ENCODE measurements at places on chromosomes 7 and 10.

GRCh38 chr10:6052247-6053221 lies 9.6 kb downstream of the IL2RA start:
- DNase-seq: peak; percentile 60

DNA sequence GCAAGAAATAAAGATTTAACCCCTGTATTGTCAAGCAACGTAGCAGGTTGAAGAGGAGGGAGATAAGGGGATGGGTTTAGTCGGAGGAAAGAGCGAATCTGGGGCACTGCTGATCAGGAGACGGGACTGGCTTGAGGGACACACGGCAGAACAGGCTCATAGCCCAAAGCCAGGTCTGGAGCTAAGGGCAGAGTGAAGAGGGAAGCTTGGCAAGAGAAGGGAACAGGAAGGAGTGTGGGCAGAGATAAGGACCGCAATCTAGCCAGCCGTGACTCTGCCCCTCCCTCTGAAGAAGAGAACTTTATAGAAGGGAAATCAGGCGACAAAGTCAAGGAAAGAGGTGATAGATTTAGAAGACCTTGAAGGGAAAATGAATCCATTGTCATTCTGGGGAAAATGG lies 67.6 kb downstream of the CAV1 start:
- DNase-seq: no peak

DNA sequence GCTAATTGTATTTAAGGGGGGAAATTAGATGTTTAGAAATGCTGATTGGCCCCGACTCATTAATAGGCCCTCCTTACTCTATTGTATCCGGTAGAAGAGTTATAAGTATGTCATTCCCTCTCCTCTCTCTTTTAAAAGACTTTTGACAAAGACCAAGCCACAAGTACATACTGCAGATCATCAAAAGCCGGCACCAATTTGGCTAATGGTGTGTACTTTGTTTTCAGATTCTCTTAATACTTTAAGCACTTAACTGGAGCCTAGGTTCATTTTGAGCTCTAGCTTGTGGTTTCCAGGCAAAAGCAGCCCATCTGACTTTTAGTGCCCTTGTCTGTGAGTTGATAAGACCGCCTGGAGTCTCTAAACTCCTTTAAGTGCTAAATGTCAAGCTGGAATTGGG lies 210.0 kb upstream of the LYZL1 start:
- no peak for DNase-seq

DNA sequence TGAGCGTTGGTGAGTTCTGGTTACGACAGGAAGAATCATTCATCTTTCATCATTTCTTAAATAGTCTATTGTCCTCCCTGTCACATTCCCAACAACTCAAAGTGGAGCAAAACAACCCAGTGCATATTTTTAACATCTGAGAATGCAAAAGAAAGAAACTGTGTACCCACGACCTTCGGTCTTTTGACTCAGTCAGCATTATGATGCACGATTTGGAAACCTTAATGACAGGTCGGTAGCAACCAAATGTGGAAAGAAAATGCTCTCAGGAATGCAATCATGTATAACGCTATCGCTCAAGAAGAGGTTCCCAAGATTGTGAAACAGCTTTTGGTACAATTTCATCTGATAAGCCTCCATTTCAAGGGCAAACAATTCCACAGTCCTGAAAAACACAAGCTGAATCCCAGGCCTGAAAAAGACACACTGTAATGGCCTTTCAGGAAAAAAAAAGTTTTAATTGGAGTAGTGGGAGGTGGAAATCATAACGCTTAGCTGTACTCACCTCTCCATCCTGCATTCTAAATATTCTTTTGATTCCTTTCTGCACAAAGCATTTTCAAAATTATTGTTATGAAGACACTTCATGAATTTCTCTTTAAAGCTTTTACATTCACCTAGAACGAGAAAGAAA lies 2.6 kb downstream of the COX19 start:
- no peak for DNase-seq

- DNase-seq: no peak
Observed at GRCh38 chr7:155266440-155266839, 31.2 kb upstream of the INSIG1 start.

All from stimulated activated CD4-positive, alpha-beta T cell treated with anti-CD3 and anti-CD28 coated beads, TNF-alpha, amount 100 ng/mL, for 1 hour (primary cell).